ENCODE measurements at places on chromosomes 11 and 22.

GRCh38 chr11:77457340-77457739, 16.6 kb downstream of the PAK1 start:
- no peak for DNase-seq

DNA sequence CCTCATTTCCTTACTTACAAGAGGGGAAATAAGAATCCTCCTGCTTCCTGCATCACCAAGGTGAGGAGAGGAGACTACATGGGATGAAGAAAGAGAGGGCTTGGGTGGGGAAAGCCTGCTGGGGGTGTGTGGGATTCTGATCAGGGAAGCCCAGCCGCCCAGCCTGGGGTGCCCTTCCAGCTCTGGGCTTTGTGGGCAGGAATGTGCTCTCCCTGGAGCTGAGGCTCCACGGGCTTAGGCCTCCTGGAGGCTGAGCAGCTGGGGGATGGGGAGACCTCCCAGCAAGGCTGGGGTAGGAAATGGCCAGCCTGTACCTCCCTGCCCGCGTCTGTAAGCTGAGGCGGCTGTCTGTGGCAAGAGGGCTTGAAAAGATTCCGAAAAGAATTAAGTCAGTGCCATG, 206.1 kb downstream of the GRIK4 start:
- DNase-seq = no peak

DNA sequence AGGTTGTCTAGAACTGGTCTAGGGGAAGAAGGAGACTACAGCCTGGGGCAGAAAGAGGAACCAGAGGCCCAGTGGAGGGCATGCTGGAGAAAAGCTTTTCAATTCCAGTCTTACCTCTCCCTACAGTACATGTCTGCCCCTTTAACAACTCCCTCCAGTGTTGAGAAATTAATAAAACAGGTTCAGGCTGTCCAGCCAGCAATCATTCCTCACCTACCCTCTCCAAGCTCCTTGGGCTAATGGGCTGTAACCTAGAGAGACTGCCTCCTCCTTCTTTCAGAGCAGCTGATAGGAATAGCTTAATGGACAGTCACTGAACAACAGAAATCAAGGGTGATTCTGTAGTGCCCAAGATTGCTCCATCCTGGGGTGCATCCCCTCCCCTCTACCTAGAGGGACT, 8.8 kb downstream of the SLC35F2 start:
- no peak for DNase-seq

- DNase-seq = peak; percentile 34
Measured at GRCh38 chr22:27990879-27991278, 71.8 kb upstream of the PITPNB start.

- DNase-seq = no peak
Measured at GRCh38 chr11:128720522-128720985, 26.7 kb downstream of the FLI1 start.
